Activated T-cell treated with anti-CD3 and anti-CD28 coated beads, Interleukin-2, amount 50 U/mL, for 4 hours (primary cell): ENCODE measurements at places on chromosomes 11 and 22.
A peak's percentile ranks its signal among the peaks of the same experiment; 100 is the strongest.

DNA sequence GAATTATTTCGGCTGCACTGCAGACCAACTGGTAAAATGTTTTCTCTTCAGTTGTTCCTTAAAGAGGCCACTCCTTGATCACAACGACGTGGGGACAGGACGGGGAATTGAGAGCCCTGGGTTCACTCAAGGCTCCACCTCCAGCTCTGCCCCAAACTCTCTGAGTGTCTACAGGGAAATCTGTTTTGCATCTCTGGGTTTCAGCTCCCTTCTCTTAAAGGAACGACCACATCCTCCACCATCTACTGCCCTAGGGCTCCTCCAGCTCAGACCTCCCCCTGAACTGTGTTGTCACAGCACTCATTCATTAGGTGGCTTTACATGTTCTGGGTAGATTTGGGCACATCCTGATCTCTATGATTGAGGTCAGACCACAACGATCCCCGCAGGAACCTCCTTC, 5.1 kb upstream of the PPFIA1 start:
- DNase-seq, result no peak

DNA sequence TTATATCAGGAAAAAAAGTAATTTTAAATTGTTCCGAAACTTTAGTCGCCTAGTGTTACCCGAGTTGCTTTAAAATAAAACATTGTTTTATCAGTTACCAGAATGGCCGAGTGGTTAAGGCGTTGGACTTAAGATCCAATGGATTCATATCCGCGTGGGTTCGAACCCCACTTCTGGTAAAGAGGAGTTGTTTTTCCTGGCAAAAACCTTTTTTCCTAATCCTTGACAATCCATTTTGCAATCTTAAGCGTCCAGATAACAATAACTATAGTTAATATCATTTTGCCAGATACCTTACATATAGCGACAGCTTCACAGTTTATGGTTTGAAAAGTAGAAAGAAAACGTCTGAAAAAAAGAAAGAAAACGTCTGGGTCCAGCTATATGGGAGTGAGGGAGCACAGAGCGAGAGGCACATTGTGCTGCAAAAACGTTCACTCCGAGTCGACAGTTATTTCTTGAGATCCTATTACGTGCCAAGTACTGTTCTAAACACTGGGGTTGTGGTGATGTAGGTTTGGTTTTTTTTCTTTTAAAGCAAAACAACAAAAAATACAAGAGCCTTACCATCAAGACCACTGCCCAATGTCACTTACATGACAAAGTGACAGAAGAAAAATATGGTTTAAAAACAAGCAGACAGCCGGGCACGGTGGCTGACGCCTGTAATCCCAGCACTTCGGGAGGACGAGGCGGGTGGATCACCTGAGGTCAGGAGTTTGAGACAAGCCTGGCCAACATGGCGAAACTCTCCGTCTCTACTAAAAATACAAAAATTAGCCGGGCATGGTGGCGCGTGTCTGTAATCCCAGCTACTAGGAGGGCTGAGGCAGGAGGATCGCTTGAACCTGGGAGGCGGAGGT, 40.6 kb downstream of the OR4D9 start:
- DNase-seq, result no peak

GRCh38 chr11:113242767-113243397, 71.5 kb upstream of the TTC12 start:
- no peak for DNase-seq

DNA sequence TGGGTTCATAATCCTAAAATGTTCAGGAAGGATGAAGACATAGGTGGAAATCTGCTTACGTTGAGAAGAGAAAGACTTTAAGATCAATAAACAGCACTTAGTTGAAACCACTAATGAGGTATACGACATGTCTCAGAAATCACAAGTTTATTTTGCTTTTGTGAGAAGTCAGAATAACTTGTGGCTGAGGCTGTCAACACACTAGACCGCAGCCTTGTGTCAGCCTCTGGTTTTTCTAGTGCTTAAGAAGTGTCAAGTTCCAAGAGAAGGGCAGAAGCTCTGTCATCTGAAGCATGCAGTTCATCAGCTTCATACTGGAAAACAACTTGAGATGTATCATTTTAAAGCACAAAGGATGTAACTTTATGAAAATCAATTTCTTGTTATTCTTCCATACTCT, 420.9 kb downstream of the METTL15 start:
- no peak for DNase-seq

GRCh38 chr11:118715837-118716260, 36.4 kb upstream of the TREH start:
- DNase-seq, result no peak

GRCh38 chr22:46851941-46852340, 89.5 kb downstream of the TBC1D22A start:
- DNase-seq, result no peak

DNA sequence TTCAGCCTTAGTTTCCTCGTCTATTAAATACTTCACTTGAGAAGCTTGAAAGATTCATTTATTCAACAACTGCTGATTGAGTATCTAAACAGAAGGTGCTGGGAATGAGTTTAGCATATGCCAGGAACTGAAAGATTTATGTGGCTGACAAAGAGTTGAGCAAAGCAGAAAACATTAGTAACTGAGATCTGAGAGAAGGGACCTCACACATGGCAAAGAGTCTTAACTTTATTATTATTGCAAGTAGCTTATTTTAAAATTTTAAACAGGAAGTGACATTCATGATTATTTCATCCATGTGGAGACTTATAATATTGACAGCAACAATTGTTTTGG, 133.6 kb downstream of the CASP12 start:
- DNase-seq, result no peak

- no peak for DNase-seq
These were observed 26.4 kb upstream of the OAF start for GRCh38 chr11:120184371-120184945.

DNA sequence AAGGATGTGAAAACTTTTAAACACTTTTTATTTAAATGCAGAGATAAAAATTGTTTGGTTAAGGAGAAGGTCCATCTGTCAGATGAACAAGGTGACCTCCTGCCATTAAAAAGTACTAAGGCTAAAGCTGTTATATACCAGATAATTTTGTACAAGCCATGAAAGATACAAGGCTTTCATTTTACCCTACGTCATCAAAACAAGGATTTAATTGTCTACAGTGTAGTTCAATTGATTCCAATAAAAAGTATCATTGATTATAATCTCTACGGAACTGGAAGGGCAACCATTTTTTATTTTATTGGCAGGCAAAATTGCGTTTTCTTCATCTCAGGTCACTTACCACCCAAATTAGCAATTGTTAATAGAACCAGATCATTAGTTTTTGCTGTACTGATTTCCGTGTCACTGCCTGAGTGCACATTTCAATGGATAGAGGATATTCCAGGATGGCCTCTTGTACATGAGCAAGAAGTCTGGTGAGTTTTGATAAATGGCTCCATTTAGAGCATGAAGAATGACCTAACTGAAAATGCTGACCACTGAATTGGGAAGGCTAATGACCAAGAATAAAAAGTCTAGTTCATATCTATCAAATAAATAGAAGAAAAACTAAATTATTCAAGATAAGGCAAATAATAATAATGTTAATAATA, 564.9 kb downstream of the JRKL start:
- no peak for DNase-seq

- DNase-seq, result no peak
These were observed 14.8 kb upstream of the CARD10 start for GRCh38 chr22:37533995-37534394.

GRCh38 chr11:120875986-120876385, 147.9 kb upstream of the TBCEL start:
- DNase-seq, result no peak

- DNase-seq, result no peak
These were observed 27.9 kb downstream of the TCP11L1 start for GRCh38 chr11:33067294-33067693.

- no peak for DNase-seq
These were observed 481.8 kb upstream of the TENM4 start for GRCh38 chr11:79922641-79923040.

DNA sequence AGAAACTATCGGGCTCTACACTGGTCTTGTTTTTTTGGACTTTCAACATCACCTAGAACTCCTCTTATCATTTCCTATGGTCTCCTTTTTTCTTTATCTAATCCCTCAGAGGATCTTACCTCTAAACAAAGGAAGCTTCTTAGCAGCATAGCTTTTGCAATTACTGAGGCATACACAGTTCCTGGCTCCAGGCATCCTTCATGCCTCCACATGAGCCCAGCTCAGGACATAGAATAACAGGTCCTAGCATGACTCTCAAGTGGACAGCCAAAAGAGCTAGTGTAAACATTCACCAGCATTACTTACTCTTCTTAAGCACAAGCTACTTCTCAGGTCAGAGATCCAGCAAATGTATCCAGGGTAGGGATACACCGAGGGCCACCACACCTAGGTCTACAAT, 17.1 kb downstream of the CFAP300 start:
- DNase-seq, result no peak

- no peak for DNase-seq
These were observed 69.2 kb downstream of the SLC36A4 start for GRCh38 chr11:93128574-93128973.

DNA sequence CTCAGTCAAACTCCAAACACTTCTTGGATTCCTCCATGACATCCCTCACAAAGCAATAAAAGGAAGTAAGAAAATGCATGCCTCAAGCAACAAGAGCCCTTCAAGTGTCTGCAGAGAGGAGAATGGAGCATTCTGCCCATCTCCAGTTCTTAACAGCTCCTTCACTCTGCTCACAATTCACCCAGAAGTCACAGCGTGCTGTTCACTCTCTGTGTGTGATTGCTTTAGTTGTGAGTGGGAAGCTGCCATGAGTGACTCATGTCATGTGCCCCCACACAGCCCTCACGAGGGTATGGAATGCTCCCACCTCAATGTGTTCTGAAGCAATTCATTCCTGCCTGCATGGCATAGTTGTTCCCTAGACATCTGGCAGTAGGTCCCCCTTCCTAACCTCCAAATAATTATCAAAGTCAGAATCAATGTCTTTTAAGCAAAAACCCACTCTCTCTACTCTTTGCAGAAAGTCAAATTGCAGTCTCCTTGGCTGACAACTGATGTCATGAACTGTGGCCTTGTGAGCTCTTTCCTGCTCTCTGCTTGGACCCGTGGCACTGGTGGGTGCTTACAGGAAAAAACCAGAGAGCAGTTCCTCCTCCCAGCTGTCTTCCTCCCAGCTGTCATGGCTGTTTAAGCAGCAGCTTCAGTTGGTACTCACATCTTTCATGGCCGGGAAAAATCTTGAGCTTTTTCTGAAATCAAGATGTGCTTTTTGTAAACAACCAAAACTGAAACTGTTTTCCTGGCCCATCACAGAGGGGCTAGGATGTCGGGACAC, 112.1 kb upstream of the SPON1 start:
- no peak for DNase-seq

DNA sequence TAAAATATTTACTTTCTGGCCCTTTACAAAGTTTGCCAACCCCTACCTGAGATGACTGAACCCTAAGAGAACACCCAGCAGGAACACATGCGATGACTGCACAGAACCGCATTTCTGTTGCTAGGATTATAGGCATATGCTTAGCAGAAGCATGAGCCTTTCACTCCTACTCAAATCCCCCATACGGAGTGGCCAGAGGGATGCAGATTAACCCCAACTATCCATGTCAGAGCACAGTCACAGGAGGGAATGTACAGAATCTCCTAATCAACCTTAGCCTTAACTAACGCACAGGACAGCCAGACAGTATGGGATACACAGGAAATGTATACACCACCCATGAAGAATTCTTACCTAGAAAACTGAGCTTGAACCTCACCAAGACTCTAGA, 6.2 kb downstream of the HPS4 start:
- DNase-seq, result no peak

- DNase-seq, result no peak
These were observed 81.6 kb upstream of the SEPTIN5 start for GRCh38 chr22:19632668-19633148.

DNA sequence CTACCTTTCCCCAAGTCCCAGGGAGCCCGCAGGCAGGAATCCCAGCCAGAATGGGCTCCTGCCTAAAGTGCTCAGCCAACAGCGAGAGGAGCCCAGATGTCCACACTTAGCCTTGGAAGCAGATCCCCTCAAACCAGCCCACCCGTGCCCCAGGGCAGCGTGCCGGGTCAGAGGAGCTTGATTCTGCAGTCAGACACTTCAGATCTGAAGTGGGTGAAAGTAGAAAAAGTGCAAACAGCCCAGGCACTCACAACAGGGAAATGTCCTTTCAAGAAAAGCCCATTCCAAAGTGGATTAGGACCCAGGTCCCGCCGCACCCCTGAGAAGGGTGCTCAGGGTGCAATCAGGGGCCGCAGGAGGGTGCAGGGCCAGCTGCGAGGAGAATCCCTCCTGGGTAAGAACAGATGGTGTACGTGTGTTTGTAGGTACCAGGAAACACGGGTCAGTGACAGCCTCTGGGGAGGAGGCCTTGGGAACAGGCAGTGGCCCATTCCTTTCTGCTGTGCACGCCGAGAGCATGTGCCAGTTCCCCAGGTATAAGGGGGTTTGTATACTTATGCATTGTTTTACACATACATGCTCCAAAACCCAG, 17.7 kb downstream of the ELFN2 start:
- DNase-seq, result no peak

- DNase-seq, result no peak
These were observed 26.7 kb upstream of the SMIM38 start for GRCh38 chr11:69129053-69129452.

GRCh38 chr22:37623075-37624016, 14.7 kb downstream of the GGA1 start:
- peak; percentile 76 for DNase-seq

DNA sequence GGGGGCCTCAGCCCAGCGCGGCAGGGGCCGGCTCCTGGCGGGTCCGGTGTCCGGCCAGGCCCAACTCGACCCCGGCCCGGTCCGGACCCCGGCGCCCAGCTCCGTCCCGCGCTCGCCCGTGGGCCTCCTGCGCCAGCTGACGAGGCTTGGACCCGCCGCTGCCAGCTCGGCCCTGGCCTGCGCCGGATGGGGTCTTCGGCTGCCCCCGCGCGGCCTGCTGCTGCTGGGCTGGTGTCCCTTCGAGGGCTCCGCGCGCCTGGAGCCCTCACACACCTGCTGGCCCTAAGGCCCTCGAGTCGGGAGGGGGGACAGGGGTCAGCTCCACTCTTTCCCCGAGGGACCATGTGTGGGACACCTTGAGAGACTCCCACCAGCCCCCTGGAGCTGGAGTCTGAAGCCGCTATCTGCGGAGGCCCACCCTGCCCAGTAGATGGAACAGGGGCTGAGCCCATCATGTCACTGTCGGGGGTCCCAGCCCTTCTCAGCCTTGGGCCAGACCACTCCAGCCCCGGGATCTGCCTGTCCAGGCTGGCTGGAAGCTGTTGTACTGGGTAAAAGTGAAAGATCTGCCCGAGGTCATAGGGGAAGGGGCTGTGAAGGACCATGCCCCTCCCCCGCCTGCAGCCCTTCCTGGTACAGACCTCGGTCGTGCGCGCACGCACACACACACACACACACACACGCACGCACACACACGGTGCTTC, 768 bp upstream of the CDKN1C start:
- DNase-seq, result no peak
